Myocyte (in vitro differentiated cells): ENCODE measurements at places on chromosomes 11 and 22. TPM values are rescaled to one million over a fixed set of nuclear protein-coding genes. Genes with fewer than 3 reads are reported as not detected.

- DNase-seq = peak; percentile 34
These were observed 3.0 kb upstream of the PACSIN3 start for GRCh38 chr11:47189100-47189834.

DNA sequence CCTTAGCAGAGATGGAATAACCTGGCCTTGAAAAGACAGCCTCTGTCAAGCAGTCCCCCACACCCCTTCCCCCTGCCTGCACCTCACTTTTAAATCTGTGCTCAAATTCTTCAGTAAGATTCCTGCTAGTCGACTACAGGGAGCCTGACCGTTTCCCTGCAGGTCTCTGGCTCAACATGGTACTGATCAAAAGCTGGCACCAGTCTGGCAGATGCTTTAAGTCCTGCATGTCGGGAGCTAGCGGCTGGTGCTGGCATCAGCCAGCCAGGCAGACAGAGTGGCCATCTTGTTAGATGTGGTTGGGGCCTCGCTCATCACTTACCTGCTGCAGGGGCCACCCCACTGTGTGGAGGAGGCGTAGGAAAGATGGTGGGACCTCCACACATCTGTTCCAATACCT is 204.4 kb upstream of the SORL1-AS1 start:
- DNase-seq = no peak

DNA sequence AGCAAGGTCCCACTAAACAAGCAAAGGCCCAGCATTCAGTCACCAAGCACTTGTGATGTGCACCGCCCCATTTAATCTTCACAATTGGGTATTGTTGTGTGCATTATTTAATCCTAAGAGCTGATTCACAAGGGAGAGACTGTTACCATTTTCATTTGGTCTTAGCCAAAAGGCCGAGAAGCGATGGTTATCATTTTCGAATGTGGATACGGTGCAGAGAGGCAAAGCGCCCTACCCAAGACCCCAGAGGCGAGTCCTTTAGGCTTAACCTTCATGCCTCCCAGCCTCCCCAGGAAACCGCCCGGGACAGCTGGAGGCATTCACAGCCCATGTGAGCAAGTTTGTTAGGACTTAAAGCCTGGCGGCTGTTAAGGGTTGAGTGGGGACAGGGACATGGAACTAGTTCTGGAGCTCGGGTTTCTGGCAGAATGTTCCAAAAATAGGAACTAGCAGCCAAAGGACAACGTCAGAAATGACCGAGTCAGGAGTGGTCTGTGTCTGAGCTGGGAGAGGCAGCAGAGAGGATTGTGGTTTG is 13.0 kb upstream of the UPK3A start:
- DNase-seq = peak; percentile 97

The NLRP14 gene
- not detected in 2 replicates for total RNA-seq

The JOSD1 gene
- 59.2 and 59.4 TPM in 2 replicates for total RNA-seq

The FIBIN gene
- 4.0 and 12.3 TPM in 2 replicates for total RNA-seq

The RIC3 gene
- total RNA-seq = not detected in 2 replicates

The MAPK8IP2 gene
- total RNA-seq = 0.16 and 0.36 TPM in 2 replicates

DNA sequence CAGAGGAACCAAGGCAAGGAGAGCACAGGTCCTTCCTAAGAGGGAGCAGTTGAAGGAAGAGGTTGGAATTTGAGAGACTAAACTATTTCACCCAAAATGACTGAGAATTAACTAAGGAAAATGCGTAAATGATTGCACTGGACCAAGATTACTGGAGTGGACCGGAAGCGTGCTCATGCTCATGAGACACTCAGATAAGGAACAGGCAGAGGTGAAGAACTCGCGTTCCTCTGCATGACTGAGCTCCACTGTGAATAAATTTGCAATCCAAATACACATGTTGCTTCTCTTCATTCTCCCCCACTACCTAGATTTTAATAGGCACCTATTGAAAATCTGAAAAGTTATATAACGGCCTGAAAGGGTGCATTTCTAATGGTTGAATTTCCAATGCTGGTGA is 207.0 kb downstream of the KIRREL3 start:
- DNase-seq = no peak

- no peak for DNase-seq
These were observed 12.9 kb downstream of the ARHGEF17 start for GRCh38 chr11:73320763-73321603.

GRCh38 chr11:57379732-57380131 is 1.2 kb downstream of the PRG3 start:
- peak; percentile 32 for DNase-seq

DNA sequence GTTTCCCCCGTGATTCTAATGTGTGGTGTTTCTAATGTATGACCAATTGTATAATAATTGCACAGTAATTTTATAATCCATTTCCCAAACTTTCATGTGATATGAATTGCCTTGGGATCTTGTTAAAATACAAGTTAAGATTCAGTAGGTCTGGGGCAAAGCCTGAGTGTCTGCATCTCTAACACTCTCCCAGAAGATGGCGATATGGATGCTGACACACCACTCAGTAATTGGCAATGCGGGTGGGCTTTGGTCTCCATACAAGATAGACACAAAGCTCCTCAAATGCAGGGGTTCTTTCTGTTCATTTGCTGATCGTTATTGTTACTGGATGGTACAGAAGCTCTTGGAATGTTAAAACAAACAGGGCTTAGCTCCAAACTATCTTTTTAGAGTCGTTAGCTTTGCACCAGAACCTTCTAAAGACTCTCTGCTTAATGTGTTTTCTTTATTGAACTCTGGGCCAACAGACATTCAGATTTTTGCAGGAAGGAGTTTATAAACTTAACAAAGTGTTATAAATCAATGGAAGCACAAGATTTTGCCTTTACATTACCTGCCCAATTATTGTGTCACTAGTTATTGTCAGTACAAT is 45.4 kb upstream of the ANO3 start:
- DNase-seq = peak; percentile 19

- no peak for DNase-seq
These were observed 47.6 kb upstream of the FIBIN start for GRCh38 chr11:26946257-26946716.

DNA sequence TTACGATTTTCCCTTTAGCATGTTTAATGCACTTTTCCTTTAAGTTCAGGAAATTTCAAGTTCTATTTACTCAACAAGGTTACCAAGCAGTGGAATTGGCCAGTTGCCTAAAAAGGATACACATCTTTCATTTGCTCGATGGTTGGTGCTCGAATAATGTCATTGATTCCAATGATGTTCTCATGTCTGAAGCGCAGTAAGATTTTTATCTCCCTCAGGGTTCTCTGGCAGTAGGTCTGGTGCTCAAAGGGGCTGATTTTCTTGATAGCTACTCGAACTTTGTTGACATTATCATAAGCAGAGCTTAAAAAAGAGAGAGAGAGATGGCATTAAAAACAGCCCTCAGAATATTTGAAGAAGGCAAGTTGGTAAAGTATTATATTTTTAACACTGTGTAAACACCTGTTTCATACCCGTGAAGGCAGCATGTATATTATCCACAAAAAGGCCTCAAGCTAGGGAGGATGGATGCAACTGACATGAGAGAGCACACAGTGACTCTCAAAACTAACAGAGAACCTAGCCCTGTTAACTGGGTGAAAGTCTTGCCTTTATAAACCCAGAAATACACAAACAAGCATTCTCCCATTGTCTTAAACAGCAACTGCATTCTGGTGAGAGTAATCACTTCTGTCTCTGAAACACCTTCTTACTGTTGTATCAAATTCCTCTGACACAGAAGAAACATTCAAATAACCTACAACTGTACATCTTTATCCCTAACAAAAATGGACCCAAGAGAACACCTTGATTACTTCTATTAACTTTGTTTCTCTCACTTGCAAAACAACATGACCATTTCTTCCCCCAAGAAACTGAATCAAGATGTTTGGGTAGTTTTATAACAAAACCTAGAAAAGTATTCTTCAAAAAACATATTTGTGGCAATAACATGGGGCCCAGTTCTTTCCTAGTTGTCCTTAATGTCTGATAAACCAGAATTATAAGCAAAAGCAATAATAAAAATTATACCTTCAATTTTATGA is 59.6 kb downstream of the MAPK1 start:
- no peak for DNase-seq

DNA sequence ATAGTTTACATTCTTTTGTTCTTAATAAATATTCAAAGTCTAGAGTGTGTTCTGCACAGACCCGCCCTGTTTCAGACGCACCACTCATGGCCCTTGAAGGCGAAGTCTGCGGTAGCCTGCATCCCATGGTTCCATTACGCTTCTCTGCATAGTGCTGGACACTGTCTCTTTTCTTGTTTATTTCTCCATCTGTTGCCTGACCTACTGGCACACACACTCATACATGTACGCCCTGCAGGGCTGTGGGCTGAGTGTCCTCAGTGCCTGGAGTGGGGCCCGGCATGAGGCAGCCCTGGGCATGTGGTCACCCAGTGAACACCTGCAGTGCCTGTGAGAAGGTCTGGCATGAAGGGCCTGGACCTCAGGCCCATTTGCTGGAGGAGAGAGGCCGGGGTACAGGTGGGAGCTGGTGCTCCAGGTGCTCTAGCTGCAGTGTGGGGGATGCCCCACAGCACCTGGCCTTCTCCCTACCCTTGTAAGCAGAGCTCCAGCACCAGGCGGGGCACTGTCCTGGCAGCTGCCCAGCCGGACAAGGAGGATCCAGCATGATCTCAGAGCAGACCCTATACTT is 404.1 kb downstream of the TBC1D22A start:
- no peak for DNase-seq

- peak; percentile 44 for DNase-seq
These were observed 4.0 kb downstream of the APOL4 start for GRCh38 chr22:36197514-36198146.

DNA sequence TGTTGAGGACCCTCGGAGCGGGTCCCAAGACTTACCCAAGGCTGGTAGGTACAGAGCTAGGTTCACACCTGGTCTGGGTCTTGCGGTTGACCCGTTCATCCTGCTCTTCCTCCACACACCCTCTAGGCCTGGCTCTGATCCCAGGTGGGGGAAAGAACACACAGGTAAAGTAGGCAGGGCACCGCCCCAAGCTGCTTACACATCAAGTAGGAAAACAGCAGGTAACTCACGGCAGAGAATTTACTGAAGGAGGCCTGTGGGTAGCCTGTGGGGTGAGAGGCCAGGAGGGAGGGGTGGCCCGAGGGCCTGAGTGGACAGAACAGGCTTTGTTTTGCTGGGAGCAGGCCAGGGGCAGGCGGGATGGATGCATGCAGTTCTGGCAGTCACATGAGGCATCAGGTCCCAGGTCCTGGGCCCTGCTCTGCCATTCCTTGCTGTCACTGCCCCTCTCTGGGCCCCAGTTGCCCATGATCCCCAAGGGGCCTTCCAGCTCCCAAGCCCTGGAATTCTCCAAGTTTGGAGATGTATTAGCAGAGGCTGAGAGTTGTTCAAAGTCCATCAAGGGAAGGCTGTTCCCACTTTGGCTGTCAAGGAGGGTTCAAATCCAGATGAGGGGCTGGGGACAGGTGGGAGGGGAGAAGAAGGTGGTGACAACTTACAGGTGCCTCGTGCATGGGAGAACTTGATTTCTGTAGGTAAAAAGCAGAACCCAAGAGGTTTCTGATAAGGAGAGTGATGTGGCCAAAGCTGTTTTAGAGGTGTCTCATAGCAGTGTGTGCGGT is 5.7 kb downstream of the TSKU start:
- no peak for DNase-seq

GRCh38 chr22:44440224-44441160 is 57.5 kb downstream of the RTL6 start:
- DNase-seq = no peak

The HYOU1 gene
- 104 and 157 TPM in 2 replicates for total RNA-seq

- no peak for DNase-seq
These were observed 3.1 kb downstream of the PAX6 start for GRCh38 chr11:31807799-31808667.

The LMO2 gene
- 8.5 and 10.6 TPM in 2 replicates for total RNA-seq

The TMEM86A gene
- 11.6 and 12.9 TPM in 2 replicates for total RNA-seq

The FSHB gene
- total RNA-seq = not detected in 2 replicates
